ENCODE measurements at places on chromosomes 12 and 14. TPM values are rescaled to one million over a fixed set of nuclear protein-coding genes. Genes with fewer than 3 reads are reported as not detected.

Gene TESPA1
- total RNA-seq: 35.1 TPM

Gene CFL2
- 19.0 TPM for total RNA-seq

DNA sequence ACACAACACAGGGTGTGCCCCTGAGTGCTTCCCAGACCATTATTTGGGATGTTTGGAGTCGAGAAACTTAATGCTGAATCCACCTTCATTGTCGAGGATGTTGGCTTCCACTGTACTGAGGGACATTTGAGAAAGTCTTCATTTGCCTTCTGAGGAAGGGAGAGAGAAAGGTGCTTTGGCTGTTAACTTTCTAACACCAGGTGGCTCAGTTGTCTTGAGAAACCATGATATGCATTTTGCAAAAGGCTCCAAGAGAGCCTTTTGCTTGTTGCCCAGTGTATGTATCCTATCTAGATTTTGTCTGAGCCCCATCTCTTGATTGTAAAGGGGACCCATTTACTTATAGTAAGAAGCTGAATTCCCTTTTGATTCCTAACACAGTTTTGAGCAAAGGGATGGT is 28.6 kb upstream of the NRXN3 start:
- DNase-seq: peak; percentile 48

DNA sequence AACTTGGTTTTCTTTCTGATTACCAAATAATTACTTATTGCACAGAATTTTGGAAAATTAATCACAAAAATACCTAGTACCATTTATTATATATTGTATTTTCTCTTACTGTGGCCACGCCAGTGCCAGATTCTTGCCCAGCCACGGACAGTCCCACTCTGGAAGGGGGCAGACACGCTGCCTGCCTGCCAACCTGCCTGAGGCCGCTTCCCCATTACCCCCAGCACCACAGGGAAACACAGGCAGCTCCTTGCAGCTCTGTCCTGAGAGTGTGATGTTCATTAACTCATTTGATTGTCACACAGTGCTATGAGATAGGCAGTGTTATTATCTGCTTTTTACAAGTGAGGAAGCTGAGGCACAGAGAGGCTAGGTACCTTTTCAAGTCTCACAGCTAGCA is 46.8 kb downstream of the CACNA1C start:
- DNase-seq: no peak

GRCh38 chr12:23428758-23429157 is 520.7 kb downstream of the SOX5 start:
- no peak for DNase-seq

DNA sequence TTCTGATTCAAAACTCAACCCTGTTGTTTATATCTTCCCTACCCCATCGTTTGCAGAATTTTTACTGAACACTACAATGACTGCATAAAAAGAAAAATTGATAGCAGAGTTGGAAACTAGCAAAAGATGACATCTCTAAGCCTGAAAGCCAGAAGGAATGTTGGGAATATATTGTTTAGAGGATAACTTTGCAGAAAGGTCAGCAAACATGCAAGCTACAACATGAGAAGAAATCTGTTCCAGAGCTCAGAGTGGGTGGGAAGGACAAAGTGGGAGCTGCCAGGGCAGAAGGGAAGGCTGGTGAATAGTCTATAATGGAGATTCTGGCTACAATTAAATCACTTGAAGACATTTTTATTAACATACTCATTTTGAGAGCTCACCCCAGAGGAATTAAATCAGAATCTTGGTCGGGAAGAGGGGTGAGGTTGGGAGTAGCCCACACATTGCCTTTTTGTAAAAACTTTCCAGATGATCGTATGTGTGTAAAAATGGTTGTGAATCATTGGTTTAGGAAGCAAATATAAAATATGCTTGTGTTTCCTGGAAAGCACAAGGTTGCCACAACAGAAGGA is 574.8 kb downstream of the FLRT2 start:
- DNase-seq: no peak

GRCh38 chr14:92965281-92965680 is 42.3 kb downstream of the CHGA start:
- no peak for DNase-seq

Data from Karpas-422 (cell line).